ENCODE measurements at places on chromosomes 2 and 18.

GRCh38 chr2:74597410-74597809 is 42.9 kb downstream of the DOK1 start:
- DNase-seq, result no peak

DNA sequence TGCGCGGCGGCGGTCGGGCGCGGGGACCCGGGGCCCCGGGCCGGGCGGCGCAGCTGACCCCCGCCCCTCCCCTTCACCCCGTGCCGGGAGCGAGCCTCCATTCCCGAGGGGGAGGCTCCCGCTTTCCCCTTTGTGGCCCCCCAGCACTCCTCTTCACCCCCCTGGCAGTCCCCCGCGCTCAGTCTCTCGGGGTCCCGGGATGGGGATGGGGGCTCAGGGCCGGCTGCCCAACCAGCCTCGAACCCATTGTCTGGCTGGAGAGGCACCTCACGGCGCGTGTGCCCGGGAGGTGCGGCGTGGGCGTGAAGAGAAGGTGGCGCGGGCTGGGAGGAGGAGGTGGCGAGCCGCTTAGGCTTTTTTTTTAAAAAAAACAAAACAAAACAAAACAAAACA is 748 bp downstream of the FMNL2 start:
- no peak for DNase-seq

GRCh38 chr2:21966139-21966538 is 842.4 kb downstream of the TDRD15 start:
- DNase-seq, result no peak

- no peak for DNase-seq
These were observed 141.9 kb upstream of the DLX2 start for GRCh38 chr2:172244419-172245130.

GRCh38 chr2:35783723-35784122 is 571.9 kb upstream of the CRIM1 start:
- DNase-seq, result no peak

DNA sequence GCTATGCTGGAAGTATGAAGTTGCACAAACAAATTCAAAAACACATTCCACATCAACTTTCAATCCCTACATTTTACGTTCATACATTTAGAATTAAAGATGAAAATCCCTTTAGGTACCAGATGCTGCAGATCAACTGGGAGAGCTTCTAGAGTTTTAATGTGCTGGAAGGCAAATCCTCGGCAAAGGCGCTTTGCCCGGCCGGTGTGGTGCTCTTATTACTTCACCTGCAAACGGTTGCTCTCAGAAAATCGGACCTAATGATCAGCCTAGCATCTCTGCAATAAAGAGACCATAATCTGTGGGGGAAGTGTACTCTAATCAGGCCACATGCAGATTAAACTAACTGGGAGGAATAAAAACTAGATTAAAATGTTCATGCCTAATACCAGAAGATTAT is 513.8 kb downstream of the ZEB2 start:
- DNase-seq, result no peak

- no peak for DNase-seq
These were observed 106.4 kb downstream of the POLR1A start for GRCh38 chr2:85999061-85999831.

- DNase-seq, result no peak
These were observed 2.9 kb downstream of the LRATD1 start for GRCh38 chr2:14635391-14635871.

DNA sequence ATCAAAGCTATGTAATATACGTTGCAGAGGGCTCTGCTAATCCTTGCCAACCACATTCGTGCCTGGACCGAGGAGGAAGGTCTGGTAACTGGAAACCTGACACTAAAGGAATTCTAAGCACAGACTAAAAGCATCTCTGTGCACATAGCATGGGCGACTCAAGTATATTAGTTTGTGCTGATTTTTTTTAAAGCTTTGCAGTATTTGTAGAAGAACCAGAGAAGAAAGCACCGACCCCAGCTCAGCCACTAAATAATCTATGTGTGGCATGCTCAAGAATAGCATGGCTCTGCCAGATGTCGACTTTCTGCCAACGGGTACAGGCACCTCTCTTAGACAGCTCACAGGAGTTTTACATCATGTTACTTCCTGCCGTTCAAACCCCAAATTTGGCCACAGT is 73.2 kb upstream of the NRP2 start:
- no peak for DNase-seq

DNA sequence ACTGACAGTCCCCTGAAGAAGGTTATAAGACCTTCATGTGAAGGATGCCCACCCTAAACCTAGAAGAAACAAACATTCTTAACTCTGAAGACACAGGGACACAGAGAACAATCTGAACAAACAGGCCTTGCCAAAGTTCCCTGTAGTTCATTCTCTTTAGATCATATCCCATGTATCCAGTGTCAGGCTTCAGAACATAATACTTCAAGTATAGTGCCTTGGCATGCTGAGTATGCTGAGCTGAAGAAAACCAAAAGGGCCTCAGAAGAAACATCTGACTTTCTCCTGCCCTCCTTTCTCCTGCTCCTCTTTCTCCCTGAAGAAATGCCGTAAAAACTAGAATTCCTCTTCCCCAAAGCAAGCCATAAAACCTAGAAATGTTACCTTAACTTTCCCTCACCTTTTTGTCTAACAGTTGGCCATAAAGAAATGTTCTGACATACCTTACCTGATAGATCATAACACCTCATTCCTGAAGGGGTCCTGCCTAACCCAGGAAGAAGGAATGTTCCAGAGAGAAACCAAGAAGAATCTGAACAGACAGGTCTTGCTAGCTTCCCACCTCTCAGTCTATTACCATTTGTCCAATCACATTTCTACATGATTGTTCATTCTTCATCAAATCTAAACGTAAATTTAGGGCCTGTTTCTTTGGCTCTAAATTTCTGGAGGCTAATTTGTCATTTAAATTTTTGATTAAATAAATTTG is 160.1 kb upstream of the ZC3H15 start:
- no peak for DNase-seq

- DNase-seq, result no peak
These were observed 2.5 kb upstream of the EGR4 start for GRCh38 chr2:73295751-73296400.

DNA sequence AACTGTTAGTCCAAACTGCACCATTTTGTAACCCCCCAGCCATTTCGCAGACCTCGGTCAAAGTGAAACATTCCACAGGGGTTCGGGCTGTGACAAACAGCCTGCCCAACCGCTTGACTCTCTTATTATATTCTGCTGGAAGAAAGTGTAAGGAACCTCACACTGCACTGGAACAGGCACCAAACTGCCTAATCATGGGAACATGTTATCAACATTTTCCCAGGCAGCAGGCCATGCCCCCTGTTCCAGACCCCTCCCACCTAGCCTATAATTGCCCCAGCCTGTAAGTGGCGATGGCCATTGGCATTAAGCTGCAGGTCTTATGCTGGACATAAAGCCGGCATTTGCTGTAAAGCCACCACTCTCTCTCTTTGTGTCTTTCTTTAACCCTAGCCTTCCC is 16.9 kb downstream of the LYG2 start:
- no peak for DNase-seq

GRCh38 chr2:40457837-40458236 is 5.9 kb upstream of the SLC8A1 start:
- DNase-seq, result no peak

- no peak for DNase-seq
These were observed 388.3 kb downstream of the TNS1 start for GRCh38 chr2:217614498-217614897.

GRCh38 chr2:67259556-67260342 is 137.4 kb upstream of the ETAA1 start:
- DNase-seq, result no peak

- DNase-seq, result no peak
These were observed 4.4 kb downstream of the CTIF start for GRCh38 chr18:48543228-48543627.

- DNase-seq, result no peak
These were observed 74.1 kb upstream of the SMAD2 start for GRCh38 chr18:48004577-48004976.

DNA sequence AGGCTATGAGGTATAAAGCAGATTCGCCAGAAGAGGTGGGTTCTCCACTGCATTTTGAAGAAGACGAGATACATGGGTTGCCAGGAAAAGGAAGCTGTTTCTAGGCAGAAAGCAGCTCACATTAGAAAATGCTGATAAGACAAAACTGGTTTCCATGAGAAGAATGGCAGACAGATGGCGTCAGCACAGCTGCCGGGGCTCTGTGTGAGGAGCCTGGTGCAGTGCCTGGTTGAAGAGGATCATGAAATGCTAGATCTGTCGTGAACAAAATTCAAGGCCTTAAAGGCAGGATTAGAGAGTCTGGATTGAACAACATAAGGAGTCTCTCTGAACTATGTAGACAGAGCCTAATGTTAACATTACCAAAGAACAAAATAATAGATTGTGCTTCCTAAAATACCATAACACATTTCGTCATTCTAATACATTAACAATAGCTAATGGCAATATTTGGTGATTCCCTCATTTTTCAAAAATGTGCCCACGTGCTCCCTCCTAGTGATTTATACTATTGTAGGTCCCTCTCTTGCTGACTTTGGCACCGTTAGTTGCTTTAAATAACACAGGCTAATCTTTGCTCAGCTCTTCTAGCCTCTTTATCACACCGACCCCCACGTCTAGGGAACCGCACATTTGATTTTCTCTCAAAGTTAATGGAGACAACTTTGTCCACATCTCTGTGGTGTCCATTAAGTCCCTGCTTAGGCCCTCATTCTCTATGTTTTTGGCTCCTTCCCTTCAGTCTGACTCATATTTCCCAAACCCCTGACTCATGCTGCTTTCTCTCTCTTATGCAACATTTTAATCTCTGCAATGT is 38.2 kb downstream of the EFEMP1 start:
- no peak for DNase-seq

DNA sequence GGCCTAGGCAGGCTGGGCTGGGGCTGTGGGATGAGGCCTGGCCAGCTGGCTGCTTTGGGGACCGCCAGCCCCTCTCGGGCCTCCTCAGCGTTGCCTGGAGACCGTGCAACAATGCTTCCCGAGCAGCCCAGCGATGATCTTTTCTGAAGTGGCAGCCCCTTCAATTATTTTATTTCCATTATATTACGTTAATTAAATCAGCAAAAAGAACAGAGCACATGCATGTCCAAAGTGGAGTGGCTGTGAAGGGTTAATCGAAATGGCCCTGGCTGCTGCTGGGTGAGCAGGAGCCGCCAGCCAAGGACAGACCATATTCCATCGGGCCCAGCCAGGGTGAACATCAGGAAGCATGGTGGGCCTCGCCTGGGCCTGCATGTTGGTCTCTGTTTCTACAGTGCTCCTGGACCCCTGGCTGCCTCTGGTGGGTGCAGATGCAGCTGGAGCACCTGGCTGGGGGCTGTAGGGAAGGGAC is 245.5 kb downstream of the MYCN start:
- no peak for DNase-seq

GRCh38 chr2:42077343-42077742 is 29.5 kb downstream of the PKDCC start:
- DNase-seq, result no peak

DNA sequence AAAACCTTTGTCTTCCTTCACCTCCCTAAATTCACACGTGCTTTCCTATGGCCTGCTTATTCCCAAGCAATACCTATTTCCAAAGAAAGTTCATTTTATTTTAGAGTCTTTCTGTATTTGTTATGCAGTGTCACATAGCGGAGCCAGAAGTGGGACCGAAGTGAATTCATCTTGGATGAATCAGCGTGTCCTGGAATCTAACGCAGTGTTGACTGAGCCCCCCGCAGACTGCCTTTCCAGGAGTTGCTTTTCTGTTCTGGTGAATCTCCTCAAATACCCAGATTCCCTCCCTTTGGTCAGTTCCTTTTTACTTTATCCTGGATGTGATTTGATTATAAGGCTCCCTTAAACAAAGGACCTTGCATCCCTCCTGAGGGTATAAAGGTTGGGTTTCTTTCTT is 10.8 kb downstream of the ALPP start:
- DNase-seq, result no peak

DNA sequence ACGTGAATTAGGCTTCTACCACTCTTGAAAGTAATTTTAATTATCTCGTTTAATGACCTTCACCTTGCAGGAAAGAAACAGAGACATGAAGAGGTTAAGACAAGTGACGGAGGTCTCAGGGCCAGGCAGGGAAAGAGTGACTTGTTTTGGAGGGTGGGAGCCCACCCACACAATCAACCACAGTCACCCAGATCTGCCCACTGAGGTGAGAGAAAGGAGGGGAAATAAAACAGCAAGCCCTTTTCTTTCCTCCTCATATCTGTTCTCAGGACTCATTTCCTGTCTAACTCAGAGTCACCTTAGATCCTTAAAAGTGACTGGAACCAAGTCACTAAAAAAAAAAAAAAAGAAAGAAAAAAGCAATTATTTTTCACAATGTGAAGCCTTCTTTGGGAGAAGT is 26.8 kb downstream of the ATP8B1 start:
- no peak for DNase-seq

GRCh38 chr2:119513832-119514231 is 10.5 kb downstream of the SCTR start:
- no peak for DNase-seq

GRCh38 chr2:241721852-241722251 is 12.6 kb upstream of the D2HGDH start:
- no peak for DNase-seq

- DNase-seq, result no peak
These were observed 283.2 kb downstream of the SOX11 start for GRCh38 chr2:5975401-5975800.

DNA sequence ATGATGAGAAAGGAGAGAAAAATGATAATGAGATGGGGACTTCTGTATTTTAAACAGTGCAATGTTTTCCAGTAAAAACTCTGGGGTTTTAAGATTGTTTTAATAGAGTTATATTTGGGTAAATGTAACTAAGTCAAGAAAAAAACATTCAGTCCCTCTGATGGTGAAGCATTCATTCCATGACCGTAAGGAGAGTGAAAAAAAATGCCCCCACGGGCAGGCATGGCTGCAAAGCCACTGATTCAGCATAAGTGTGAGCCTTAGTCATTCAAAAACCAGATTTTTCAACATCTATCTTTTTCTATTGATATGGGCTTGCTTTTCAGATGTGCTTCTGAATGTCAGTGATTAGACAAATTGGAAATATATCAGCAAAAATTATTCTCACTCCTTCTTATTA is 957.8 kb downstream of the SLC4A3 start:
- DNase-seq, result no peak

DNA sequence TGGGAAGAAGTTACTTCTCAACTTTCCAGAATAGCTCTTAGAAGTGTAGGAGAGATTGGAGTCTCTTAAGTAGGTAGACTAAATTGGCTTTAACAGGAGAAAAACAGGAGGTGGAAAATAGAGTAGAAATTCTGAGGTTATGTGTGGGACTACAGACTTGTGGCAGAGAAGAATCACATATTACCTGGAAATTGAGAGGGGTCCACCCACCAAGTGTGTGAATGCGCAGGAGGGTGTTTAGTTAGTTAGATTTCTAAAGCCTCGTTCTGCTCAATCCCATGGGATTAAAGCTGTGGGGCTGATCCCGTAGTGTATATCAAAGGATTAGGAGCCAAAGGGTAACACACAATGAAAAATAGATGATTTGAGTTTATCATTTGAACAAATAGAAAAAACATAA is 319.1 kb downstream of the TRIB2 start:
- no peak for DNase-seq

Measured in activated naive CD4-positive, alpha-beta T cell (primary cell).